ENCODE measurements at places on chromosomes 13 and 19.

DNA sequence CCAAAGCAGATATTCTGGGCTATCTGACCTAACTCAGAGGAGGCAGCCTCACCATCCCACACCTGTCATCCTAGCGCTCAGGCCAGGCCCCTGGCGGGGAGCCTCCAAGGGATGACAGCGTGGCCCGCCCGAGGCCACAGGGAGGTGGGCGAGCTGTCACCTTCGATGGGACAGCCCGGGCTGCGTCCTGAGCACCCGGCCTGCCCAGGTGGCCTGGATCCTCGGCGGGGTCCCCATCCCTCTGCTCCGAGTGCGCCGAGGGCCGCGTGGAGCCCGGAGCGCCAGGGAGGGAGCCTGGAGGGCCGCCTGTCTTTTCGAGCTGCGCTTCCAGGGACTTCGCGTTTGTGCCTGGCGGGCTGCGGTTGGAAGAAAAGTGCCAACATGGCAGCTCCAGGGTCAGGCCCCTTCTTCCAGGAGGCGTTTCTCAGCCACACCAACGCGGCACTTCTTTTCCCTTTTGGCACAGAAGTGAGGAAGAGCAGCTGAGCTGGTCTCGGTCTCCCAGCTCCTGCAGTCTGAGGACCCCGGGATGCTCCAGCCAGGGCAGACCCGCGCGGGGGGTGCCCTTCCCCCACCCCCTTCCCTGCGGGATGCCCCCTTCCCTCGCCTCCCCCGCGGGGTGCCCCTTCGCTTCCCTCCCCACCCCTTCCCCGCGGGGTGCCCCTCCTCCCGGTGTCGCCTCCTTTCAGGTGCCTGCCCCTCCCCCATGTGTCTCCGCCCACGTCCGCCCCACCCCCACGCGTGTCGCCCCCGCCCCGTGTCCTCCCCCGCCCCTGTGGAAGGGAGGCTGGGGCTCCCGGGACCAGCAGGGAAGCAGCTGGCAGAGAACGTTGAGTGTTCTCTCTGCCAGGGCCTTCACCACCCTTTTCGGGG is 42.3 kb downstream of the GJA3 start:
- peak; percentile 49 for DNase-seq

- DNase-seq: no peak
These were observed 45.4 kb upstream of the CALM3 start for GRCh38 chr19:46555628-46556280.

- DNase-seq: no peak
These were observed 9.0 kb downstream of the CIB3 start for GRCh38 chr19:16164222-16164890.

DNA sequence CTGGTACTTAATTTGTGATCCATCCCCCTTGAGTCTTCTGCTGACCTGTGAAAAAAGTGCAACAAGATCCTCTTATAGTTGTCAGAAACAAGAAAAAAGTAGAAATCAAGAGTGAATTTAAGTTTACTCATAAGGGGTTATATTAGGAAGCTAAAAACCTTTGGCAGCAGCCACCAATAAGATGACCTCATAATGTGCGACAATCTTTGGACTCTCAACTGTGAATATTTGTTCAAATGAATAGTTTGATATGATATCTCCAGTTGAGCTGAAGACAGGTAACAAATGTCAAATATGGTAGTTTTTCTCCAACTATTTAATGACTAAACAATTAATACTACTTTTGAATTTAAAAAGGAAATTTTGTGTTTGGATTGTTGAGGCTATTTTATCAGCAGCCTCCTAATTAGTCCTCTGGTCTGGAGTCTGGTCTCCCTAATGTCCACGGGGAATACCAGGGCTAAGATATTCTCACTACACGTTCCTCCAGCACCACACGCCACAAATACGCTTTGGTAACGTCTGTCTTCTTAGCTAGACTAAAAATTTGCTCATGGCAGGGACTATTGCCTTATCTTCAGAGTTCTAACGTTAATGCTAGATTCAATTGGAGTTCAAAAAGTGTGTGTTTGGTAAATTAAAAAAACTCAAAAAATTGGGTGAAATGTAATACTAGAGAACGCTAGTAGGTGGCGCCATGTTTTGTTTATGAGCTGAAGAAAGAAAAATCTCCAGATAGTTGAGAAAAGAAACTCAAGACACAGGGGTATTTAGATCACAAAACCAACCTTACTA is 51.0 kb upstream of the PDX1 start:
- DNase-seq: no peak

DNA sequence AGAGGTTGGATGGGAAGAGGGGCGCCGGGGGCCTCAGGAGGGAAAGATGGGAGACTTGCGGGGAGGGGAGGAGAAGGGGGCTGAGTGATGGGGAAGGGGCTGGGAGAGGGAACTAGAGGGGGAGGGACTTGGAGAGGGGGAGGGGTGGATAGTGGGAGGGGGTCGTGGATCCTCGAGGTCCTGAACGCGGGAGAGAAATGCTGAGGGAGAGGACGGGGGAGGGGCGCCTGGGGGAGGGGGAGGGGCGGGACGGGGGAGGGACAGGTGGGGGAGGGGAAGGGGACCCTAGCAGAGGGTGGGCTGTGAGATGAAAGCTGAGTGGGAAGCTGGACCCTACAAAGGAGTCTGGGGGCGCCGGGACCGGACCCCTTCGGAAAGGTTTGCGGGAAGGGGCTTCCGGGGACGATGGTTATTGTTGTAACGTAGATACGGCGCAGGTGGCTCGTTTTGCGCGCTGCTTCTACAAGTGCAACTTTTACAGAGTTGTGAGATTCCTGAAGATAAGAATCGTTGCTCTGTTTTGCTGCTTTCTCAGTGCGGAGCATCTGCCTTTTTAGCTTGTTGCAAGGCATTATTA is 418 bp downstream of the ZNF444 start:
- DNase-seq: peak; percentile 41

All from T47D (cell line).